NCI-H510A treated with DMSO at 0.1 percent for 48 hours (cell line): ENCODE measurements at places on chromosomes 5 and 9.

DNA sequence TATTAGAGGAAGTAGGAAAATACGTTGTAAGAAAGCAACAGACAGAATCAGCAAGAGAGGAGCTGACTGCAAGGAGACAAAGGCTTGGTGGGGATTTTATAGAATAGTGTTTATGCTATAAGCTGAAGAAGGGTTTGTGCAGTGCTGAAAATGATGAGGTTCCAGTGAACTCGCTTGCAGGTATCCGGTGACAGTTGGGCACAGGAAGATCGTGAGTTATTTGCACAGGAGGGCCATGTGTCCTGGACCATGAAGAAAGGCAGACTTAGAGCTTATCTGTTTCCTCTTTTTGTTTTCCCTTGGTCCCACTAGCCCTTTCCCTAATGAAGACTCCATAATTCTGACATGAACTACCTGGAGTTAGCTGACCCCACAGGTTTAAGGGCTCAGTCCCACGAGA is 61.4 kb downstream of the NXNL2 start:
- no peak for DNase-seq

- DNase-seq, result peak; percentile 13
Observed at GRCh38 chr5:89313044-89313443, 430.1 kb upstream of the MEF2C start.

DNA sequence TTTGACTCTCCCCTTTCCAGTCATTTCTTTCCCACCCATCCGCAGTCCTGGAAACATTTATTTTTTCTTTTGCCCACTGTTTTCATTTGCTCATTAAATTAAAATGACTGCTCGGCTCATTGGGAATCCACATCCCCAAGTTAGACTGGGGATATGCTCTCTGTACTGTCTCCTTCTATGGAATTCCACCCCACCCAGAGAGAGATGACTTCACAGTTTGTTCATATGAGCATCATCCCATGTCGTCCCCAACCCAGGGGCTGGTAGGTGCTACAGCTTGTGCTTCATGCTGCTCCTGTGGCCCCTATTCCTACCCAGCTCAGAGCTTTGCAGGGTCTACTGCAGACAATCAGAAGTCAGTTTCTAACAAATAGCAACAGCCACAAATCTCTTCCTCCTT is 16.5 kb upstream of the RARS1 start:
- DNase-seq, result no peak

GRCh38 chr5:176647843-176648473 is 674 bp downstream of the TSPAN17 start:
- peak; percentile 22 for DNase-seq

- no peak for DNase-seq
Observed at GRCh38 chr9:100428871-100429654, 2.1 kb downstream of the MSANTD3 start.

- DNase-seq, result no peak
Observed at GRCh38 chr5:125323613-125324012, 577.2 kb upstream of the ZNF608 start.

DNA sequence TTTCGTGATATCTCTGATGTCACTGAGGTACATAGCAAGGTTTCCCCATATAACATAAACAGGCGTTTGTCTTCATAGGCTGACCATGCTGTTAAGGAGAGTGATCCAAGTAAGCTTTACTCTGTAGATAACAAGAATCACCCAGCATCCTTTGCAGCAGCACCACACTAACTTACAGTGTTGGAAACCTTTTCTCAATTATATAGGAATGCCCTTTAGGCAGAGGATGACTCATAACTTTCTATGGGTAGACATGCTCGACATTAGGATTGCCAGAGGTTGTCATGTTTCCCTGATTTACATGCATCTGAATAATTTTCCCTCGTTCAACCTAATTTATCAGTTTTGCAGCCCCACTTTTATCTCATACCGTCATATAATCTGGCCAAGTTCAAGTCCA is 870.0 kb upstream of the CDH9 start:
- no peak for DNase-seq

DNA sequence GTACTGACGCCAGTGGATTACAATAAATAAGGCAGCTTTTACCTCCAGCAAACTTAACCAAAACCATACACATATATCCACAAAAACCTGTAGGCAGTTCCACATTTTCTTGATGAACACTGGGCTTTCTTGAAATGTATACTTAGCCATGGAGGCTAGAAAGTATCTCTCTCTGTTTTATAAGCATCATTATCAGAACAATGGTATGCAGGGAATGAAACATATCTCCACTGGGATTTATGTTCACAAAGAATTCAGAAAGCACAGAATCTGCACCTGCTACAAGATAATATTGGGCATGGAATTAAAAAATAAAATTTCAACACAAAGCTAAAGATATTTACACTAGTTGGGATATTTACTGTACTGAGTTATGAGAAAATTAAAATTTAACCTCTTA is 126.1 kb upstream of the RASA1 start:
- DNase-seq, result no peak

GRCh38 chr5:133927300-133928180 is 40.9 kb downstream of the C5orf15 start:
- no peak for DNase-seq

DNA sequence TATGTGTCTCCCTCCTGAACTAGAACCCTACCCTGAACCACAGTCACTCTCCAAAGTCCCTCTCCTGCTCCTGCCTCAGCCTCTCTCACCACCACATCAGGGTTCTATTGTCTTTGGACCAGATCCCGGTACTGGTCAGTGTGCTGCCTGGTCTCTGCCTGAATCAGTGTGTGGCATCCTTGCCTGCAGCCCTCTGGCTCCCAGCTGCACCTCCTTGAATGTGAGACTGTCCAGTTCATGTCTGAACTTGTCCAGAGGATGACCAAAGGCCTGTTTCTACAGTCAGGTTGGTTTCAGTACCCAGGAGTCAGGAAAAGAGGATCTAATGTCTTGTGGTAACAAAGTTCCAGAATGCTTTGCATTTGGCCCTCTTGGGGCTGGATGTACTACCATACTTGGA is 76.8 kb upstream of the RANBP3L start:
- no peak for DNase-seq

GRCh38 chr5:129392681-129393080 is 67.4 kb upstream of the ADAMTS19 start:
- no peak for DNase-seq
